ENCODE measurements at places on chromosomes 3 and 15.

- no peak for DNase-seq
These were observed 86.4 kb downstream of the TBL1XR1 start for GRCh38 chr3:177110895-177111294.

DNA sequence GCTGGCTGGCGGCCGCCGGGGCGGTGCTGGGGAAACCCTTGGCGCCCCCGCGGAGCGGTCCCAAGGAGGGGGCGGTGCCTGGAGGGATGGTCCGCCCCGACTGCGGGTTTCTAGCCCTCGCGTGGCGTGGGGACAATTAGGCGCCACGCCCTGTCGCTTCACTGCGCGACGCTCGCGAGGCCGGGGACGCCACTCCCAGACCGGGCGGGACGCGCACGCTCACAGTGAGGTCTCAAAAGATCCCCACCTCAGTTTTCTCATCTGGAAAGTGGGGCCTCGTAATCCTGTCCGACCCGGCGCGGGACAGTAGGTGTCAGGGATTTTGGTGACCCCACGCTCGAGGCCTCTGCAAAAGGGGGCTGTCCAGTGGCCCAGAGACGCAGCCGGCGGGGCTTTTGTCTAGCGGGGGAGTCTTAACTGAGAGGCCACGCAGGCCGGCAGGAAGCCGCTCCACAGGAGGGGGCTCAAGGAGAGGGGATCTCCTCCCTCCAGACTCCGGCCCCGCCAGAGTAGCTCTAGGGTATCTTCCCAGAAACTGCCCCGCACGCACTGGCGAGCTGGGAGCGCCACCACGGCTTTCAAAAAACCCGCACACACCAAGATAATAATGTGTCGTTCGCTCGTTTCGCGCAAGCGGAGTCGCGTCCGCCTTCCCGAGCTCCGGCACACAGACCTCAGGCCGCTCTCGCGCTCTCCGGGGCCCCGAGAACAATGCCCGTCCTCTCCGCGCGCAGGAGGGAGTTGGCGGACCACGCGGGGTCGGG lies 710 bp upstream of the CLK3 start:
- peak; percentile 29 for DNase-seq

GRCh38 chr3:69013253-69014021 lies at the start of gene EOGT:
EOGT (minus strand) TSS chr3:69013684; CDS start chr3:69009846, 3,838 bp downstream.
- DNase-seq, result peak; percentile 4

DNA sequence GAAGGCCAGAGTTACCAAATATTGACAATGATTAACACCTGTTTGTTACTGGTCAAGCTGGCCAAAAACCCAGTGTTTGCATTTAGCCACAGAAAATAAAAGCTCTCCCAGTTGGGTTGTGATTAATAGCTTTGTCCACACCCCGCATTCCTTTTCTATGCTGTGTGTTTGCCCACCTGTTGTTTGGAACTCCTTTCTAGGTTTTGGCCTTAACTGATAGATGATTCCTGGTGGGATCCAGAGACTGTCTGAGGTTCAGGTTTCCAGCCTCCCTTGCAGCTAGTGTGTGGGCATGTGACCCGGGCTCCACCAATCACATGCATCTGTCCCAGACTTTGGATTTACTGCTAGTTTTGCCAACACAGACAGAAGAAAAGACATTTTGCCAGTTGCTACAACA lies 83.8 kb downstream of the PTPRG start:
- peak; percentile 73 for DNase-seq

- no peak for DNase-seq
These were observed 57.1 kb downstream of the FEM1B start for GRCh38 chr15:68334661-68335124.

DNA sequence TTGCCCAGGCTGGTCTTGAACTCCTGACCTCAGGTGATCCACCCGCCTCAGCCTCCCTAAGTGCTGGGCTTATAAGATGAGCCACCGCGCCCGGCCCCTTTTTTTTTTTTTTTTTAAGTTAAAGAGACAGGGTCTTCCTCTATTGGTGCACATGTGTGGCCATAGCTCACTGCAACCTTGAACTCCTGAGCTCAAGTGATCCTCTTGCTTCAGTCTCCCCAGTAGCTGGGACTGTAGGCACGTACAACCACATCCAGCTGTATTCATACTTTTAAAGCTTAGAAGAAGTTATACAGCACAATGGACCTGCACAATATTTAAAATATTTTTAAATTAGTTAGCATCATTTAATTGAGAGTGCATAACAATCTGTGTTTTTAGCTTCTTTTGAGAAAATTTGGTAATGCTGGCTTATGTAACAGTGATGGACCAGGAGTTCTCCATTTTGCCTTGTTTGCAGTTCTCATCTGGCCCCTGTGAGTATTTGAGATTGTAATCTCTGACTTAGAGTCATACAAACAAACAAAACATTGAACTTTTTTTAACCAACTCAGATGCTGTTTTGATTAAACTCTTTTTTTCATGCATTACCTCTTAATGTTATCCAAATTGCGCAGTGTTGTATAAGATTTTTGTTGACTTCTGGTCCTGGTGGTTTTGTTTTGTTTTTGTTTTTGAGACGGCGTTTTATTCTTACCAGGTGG lies 33.0 kb downstream of the CHD2 start:
- no peak for DNase-seq
